Activated CD4-positive, alpha-beta T cell treated with anti-CD3 and anti-CD28 coated beads, Interleukin-2, amount 50 U/mL, for 16 hours (primary cell): ENCODE measurements at places on chromosomes 1 and 21.

- no peak for DNase-seq
Observed at GRCh38 chr1:205938682-205939081, 4.6 kb downstream of the SLC26A9 start.

- no peak for DNase-seq
Observed at GRCh38 chr1:227557962-227558725, 5.2 kb upstream of the ZNF678 start.

- DNase-seq, result peak; percentile 39
Observed at GRCh38 chr1:241639623-241640148, 483 bp downstream of the CHML start.

- no peak for DNase-seq
Observed at GRCh38 chr1:162134646-162135045, 65.2 kb downstream of the NOS1AP start.

GRCh38 chr1:203367057-203367456, 16.1 kb upstream of the FMOD start:
- DNase-seq, result no peak

DNA sequence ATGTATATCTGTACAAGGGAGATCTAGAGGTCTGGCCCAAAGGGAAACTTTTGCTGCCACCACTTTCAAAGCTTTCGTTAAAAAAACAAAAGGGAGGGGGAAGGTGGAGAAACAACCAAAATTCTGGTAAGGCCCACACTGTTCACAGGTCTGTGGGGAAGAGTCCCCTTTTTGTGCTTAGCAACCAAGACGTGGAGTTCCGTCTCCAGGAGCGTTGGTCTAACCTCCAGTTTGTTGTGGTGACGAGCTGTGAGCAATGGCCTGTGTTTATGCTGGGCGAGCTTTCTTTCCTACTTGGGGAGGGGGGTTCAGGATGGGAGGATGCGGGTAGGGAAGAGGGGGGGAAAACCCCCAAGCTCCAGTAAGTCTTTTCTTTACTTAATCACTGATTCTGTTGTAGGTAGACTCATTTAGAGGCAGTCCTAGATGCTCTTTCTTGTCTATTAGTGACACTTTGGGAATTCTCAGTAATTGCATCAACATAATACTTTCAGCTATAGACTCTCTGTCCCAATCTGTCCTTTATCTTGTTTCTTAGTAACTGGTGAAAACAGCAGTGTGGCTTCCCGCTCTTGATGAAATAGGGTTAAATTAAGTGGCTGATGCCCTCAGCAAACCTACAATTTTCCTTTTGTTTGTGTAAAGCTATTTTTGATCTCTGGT, 1.5 kb downstream of the HIPK1 start:
- peak; percentile 77 for DNase-seq

GRCh38 chr1:52157582-52157981, 15.7 kb downstream of the ZFYVE9 start:
- no peak for DNase-seq

GRCh38 chr21:41147096-41147978, 20.6 kb upstream of the BACE2 start:
- DNase-seq, result no peak
